ENCODE measurements at places on chromosomes 5 and 9.

- no peak for DNase-seq
Observed at GRCh38 chr9:76115396-76115795, 224.9 kb downstream of the PCSK5 start.

GRCh38 chr5:8844206-8844605 is 701.7 kb downstream of the SEMA5A start:
- DNase-seq = no peak

GRCh38 chr5:149310947-149311658 is 34.2 kb upstream of the GRPEL2 start:
- DNase-seq = peak; percentile 45

GRCh38 chr5:143740956-143741355 is 71.0 kb upstream of the HMHB1 start:
- DNase-seq = no peak

- DNase-seq = peak; percentile 10
Observed at GRCh38 chr5:175652741-175653663, 4.9 kb upstream of the HRH2 start.

- DNase-seq = no peak
Observed at GRCh38 chr9:92992549-92992948, 45.2 kb downstream of the FGD3 start.

GRCh38 chr9:130975156-130975555 is 33.8 kb upstream of the LAMC3 start:
- no peak for DNase-seq

- no peak for DNase-seq
Observed at GRCh38 chr9:108980893-108981292, 32.4 kb downstream of the CTNNAL1 start.

DNA sequence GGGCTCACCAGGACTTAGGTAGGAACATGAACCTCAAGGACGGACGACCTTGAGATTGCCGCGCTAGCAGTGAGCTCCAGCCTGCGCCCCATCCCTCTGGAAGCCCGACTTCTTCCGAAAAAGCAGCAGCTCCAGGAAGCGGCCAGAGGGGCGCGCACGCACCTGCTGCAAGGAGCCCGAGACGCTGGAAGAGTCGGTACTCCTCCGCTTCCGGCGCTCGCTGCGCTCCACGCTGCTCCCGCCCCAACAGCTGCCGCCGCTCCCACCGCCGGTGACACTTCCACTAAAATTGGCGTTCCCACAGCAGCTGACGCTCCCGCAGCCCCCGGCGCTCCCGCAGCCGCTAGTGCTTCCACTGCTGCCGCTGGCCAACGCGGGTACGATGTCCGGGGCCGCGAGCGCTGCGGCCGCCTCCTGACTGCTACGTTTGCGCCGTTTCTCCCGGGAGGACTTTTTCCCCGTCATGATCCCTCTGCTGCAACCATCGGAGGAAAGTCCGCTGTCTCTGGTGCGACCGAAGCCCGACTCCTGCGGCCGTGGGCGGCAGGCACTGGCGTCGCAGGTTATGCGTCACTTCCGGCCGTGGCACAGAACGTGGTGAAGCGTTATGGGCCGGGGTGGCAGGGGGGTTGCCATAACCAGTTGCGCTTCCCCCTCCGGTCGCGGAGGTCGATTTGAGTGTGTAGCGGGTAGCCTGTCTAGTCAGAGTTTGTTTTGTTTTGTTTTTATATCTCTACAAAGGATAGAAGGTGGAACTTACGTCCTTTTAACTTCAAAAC is at the start of gene CAAP1:
TSS of gene CAAP1 (minus strand) at position 552 of the 779 bp plus-strand sequence. CDS start at position 465, 87 bp downstream.
- peak; percentile 96 for DNase-seq

DNA sequence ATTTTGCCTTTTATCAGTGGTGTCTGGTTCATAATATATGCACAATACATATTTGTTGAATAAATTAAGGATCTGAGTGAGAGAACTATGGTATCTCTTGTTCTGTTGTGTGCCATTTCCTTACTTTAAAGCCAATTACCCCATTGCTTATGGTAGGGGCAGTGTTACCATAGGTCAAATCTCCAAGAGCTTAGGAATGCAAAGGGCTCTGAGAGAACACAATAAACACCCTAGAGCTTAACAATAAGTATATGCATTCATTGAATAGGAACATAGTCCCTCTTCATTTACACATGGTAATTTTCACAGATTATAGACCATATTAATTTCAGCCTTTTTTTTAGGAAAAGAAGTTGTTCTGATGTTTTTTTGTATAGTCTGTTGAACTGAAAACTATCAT is 112.2 kb downstream of the MCTP1 start:
- DNase-seq = no peak

- peak; percentile 65 for DNase-seq
Observed at GRCh38 chr5:100690036-100690560, 154.9 kb downstream of the FAM174A start.

- no peak for DNase-seq
Observed at GRCh38 chr9:78278177-78278777, 18.6 kb upstream of the PSAT1 start.

DNA sequence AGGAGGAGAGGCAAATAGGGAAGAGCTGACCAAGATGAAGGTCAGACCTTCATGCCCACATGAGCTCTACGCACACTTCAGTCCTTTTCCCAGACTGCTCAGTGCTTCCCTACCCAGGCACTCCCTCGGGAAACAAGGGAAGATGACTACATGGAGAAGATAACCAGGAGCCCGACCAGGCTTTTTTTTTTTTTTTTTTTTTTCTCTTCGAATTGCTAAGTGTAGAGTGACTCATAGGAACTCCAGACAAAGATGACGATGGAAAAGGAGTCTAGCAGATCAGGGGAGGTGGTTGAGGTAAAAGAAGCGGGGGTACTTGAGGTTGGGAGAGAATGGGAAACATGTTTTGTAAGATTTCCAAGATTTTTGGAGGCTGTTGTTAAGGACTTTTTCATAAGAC is 526.1 kb downstream of the BNC2 start:
- peak; percentile 94 for DNase-seq

DNA sequence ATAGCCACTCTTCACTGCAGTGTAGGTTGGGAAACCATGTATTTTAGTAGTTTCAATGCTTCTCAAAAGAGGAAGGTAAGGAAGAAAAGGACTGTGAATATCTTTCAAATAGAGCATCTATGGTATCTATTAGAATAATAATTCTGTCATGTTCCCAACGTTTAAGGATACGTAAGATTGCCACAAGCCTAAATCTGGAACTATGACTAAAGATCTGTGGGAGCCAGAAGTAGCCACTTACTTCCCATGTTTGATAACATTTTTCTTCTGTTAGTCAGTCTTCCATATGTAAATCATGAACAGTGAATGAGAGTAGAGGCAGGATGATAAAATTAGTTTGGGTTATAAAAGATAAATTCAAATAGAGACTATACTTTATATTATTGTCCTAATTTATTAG is 16.3 kb upstream of the MROH2B start:
- peak; percentile 44 for DNase-seq

DNA sequence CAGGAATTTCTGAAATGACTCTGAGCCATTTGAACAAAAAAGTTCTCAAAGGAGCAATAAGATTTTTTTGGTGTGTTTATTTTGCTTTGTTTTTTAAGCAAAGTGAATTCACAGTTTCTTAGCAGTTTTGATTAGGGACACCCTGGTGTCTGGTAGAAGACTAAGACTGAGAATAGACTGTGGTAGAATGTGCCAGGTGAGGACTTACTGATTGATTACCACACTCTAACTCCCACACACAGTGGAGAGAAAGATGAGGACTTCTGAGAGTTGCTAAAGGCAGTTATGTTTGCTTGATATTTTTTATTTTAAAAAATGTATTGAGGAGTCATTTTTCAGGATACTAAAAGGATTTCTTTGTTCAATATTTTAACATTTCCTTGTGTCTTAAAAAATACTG is 175.1 kb downstream of the CD180 start:
- no peak for DNase-seq

DNA sequence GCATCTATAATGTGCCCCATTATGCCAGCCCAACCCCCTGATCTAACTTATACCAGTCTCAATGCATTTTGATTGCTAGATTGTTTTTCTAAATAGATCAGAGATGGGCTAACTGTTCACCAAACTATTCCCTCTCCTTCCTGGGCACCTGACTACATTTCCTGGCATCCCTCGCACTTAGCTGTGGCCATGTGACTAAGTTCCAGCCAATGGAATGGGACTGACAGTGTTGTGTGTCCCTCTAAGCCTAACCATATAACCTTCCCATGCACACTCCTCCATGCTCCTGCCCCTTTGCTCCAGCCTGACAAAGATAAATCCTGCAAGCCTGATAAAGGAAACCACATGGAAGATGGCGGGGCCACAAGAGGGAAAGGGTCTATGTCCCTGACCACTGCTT is 12.3 kb upstream of the IFNK start:
- DNase-seq = no peak

DNA sequence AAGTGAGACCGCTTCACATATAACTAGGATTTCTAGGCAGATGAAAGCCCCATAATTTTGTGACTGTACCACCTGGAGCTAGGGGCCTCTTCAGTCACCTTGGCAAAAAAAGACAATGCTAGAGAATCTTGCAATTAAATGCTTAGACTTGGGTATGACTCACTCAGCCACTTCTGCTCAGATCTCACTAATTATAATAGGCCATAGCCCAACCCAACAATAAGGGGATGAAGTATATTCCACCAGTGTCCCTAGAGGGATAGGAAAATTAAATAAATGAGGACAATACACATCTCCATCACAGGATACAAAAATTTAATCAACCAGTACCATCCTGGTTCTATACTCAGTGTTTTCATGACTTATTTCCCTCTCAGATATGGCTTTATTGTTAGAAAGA is 1079.9 kb upstream of the C9orf72 start:
- DNase-seq = no peak

DNA sequence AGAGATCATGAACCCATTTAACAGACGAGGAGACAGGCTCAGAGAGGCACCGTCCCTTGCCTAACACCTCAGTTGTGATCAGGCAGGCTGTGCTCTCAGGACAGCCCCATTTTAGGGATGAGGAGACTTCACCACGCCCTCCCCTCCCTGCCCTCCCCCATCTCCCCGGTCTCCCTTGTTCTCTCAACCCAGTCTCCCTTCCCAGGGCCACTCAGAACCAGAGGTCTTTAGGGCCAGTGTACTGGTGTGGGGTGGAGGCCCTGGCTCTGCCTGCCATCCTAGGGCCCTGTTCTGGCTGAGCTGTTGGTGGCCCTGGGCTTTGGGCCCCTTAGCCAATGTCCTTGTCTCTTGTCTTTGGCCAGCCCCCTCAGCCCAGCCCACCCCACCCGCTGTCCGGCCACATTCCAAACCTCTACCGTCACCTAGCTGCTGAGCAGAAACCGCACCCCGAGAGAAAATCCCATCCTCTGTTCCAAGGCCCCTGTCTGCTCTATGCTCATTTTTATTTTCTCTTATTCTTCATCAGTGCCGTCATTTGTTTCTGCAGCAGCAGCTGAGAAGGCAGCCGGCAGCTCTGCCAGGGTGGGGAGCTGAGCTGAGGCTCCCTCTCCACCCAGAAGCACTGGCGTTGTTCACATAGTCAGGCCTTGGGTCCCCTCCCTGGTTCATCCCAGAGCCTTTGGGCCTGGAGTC is 33.9 kb downstream of the OLFML2A start:
- DNase-seq = peak; percentile 93
